ENCODE measurements at places on chromosomes 1 and 21.

- no peak for DNase-seq
These were observed 30.2 kb upstream of the SFPQ start for GRCh38 chr1:35223084-35223630.

- no peak for DNase-seq
These were observed 64.8 kb upstream of the LGALS8 start for GRCh38 chr1:236458996-236459395.

GRCh38 chr21:46457801-46458314, 833 bp upstream of the DIP2A start:
- DNase-seq: peak; percentile 24

- DNase-seq: no peak
These were observed 98.6 kb upstream of the JUN start for GRCh38 chr1:58882322-58882948.

DNA sequence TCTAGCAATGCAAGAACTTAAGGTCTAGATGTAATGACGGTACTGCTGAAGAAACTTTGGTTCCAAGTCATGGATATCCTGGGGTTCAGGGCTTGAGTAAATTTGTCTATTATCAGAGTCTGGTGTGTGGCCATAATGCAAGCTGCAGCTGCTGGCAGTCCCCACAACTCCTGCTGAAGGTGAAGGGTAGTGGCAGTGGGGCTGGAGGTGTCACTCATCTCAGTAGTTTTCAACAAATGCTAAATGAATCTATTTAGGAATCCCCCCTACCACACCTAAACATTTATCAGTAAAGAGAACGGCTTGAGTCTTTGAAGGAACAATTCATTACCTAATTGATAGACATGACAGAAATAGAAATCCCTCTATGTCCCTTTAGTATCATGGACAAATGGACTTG, 99.2 kb upstream of the GNG4 start:
- no peak for DNase-seq

DNA sequence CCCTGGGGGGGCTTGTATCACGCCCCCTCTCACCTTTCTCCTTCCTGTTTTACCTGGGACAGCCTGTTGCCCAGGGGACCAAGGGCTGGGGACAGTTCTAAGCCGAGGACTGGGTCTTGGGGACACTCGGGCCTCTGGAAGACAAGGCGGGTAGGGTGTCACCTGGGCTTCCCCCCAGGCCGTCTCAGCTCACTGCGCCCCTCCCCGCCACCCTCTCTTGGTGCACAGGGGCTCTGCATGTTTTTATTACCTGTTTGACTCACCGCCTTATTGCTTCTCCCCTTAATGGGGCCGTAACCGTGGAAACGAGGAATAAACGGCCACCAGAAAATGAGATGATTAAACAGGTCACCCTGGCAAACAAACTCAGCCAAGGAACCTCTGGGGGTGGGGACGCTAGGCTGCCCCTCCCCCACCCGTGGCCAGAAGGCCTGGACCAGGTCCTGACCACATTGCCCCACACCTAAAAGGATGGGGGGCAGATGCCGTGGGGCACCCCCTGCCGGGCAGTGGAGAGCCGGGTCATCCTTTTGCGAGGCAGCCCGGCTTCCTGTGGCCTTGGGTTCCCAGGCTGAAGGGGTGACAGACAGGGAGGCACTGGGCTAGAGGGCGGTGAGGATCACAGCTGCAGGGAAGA, 109.9 kb downstream of the CASZ1 start:
- no peak for DNase-seq

- DNase-seq: no peak
These were observed 8.9 kb downstream of the DENND2D start for GRCh38 chr1:111191496-111191895.

Data from activated T-helper 1 cell treated with anti-CD3 and anti-CD28 coated beads, Interleukin-12 subunit alpha, Interleukin-12 subunit beta, Interleukin-2, Interleukin-4 antibody, amounts not matched to agents 30 ng/mL and 10 ng/mL and 1 ng/mL, durations not matched to agents 14 hours and 24 hours and 36 hours (primary cell).